Glomerular endothelial cell (primary cell): ENCODE measurements at places on chromosomes 1 and 21.
A peak's percentile ranks its signal among the peaks of the same experiment; 100 is the strongest.

DNA sequence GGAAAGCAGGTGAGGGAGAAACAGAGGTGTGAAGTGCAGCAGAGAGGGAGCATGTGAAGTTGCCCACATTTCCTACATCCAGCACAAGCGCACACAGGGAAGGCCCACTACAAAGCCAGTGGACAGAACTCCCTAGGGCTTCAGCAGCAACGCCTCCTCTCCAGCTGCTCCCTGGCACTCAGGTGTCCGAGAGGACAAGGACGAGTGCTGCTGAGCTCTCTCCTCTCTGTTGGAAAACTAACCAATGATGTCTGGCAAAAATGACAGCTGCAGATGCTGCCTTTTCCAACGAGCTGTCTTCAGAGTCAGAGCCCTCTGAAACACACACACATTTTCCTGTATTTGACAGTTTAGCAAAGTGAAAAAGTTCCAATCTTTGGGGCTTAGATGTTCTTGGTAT, 86.8 kb downstream of the HSF2BP start:
- DNase-seq, result no peak

DNA sequence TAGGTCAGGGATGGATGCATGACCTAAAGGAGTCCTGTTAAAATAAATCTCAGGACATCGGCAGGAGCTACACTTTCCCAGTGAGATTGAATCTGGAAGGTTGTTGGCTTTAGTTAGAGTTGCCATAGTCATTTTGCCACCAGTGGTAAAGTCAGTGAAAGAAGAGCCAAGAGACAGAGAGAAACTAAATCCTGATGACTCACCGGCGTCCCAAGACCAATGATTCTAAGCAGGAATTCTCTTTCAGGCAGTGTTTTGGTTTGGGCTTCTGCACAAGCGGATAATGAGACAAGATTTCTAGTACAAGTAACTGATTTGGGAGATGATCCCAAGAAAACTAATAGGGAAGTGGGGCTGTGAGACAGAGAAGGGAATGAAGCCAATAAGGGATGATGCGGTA, 88.8 kb upstream of the ETS2 start:
- DNase-seq, result no peak

DNA sequence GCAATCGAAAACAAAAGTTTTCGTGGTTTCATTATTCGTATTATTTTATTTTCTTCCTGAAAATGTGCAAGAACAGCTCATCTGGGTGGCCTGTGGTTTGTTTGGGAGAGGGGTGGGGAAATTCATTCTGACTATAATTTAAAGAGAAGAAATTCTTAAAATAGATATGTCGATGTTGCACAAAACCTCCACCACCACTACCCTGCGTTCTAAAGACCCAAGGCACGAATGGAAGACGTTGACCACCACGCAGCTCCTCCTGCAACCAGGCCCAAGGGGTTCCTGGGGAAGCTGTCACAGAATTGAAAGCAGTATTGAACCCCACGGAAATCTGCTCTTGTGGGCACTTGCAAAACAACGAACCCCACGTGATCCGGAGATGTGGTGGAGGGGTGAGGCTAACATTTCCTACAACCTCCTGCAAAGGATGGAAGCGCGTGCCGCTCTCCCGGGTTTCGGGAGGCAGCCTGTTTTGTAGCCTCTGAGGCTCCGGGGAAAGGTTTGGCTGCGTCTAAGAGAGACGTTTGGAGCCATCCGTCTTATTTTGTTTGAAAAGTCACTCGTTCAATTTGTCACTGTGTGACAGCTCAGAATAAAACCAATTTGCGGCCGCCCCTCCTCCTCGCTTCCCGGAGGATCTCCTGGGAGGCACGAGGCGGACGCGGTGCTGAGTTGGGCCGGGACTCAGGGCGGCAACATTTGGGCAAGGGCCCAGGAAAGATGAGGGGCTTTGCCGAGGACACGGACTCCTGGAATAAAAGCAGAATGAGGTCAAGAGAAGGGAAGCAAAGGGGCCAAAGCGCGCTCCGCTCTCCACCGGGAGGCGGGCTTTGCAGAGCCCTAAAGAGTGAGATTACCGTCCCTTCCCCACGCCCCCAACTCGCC, 810 bp upstream of the HLX start:
- no peak for DNase-seq

GRCh38 chr1:3389093-3389833, 65.2 kb upstream of the ARHGEF16 start:
- no peak for DNase-seq

- no peak for DNase-seq
These were observed 5.9 kb downstream of the SSBP3 start for GRCh38 chr1:54400329-54400728.

- DNase-seq, result no peak
These were observed 5.7 kb upstream of the CAP1 start for GRCh38 chr1:40034869-40035268.

DNA sequence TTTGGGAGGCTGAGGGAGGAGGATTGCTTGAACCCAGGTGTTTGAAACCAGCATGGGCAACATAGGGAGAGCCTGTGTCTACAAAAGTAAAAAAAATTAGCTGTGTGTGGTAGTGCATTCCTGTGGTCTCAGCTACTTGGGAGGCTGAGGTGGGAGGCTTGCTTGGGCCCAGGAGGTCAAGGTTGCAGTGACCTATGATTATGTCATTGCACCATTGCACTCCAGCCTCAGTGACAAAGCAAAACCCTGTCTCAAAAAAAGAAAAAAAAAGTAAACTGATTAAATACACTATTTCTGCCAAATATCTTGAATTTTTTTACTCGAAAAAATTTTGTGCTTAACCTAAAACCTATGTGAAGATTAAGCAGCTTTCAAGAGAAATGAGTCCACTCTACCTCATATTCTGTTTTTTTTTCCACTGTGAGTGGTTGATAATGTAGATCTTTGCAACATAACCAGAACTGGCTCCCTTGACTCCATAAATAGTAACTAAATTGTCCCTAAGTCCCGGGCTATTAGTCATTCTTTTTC, 19.4 kb upstream of the ZNF281 start:
- no peak for DNase-seq

DNA sequence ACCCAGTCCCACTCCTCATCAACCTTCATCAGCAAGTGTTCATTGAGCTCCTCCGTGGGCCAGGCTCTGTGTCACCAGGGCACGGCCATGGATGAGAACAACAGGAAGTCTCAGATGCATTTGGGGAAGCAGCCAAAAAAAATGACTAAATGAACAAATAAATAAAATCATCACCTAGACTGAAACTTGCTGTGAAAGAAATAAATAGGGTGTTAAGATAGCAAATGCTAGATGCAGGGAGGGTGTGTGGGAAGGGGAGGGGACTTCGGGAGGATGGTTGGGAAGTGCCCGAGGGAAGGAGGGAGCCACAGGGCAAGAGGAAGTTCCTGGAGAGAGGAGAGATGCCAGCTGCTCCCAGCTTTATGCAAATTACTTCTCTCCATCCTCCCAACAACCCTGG, 696.7 kb downstream of the PTPRU start:
- DNase-seq, result no peak

DNA sequence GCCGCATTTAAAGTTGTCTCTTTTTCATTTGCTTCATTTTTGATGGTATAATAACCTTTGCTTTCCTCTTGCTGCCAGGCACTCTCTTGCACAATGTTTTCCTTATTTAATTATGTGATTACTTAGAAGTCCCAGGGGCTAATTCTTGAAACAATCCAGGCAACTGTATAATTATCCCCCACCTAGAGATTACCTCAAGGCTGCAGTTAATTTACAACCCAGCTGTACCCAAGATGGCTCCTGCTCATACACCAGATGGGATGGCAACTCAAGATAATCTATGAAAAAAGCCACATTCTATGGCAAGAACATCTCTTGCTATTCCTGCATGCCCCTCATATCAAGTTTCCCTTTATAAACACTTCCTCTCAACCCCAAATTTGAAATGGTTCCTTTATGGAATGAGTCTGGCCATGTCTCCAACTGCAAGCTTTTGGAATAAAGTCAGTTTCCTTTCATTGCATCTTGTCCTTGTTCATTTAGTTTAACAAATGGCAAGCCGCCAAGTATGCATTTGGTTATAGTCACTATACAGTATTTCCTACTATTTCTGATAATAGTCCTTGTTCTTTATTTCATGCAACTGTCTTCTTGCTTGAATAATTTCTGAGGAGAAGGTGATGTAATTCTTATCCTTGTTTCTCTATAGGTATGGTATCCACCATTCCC, 1042.6 kb downstream of the PLA2G4A start:
- DNase-seq, result no peak

DNA sequence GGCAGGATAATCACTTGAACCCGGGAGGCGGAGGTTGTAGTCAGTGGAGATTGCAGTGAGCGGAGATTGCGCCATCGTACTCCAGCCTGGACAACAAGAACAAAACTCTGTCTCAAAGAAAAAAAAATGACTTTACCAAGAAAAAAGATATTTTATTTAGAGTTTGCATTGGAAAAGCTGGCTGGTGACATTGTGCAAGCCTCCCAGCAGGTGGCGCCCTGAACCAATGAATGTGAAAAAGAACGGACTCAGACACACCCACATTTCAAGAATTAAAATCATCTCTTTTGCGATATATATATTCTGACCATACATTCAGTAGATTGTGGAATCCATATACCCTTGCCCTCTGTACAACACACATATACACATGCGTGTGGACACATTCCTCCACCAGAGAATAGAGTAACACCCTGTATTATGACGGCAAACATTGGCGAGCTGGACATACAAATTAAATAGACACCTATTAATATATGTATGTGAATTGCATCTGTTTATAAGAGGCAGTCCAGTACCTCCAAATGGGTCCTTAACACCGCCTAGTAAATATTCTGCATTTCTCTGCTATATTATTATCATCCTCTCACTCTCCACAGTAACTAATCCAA, 39.0 kb upstream of the CADM3 start:
- DNase-seq, result peak; percentile 34

- DNase-seq, result no peak
These were observed 38.7 kb downstream of the TRIM62 start for GRCh38 chr1:33143176-33143575.

DNA sequence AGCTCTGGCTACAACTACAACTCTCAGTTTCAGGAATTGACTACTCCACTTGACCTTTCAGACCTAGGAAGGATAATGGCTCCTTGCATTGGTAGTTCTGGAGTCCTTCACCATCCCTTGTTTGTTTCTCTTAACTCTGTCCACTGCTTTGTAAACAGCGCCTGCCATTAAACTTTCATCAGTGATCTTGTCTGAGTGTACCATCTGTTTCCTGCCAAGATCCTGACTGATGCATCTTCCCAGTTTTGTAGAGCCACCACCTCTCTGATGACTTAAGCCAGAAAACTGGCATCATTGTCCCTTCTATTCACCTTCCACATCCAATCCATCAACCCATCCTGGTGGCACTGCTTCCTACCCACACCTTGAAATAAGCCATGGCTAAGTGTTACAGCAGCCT, 15.2 kb downstream of the MAP10 start:
- no peak for DNase-seq

GRCh38 chr1:98389809-98390208, 271.7 kb upstream of the SNX7 start:
- no peak for DNase-seq

DNA sequence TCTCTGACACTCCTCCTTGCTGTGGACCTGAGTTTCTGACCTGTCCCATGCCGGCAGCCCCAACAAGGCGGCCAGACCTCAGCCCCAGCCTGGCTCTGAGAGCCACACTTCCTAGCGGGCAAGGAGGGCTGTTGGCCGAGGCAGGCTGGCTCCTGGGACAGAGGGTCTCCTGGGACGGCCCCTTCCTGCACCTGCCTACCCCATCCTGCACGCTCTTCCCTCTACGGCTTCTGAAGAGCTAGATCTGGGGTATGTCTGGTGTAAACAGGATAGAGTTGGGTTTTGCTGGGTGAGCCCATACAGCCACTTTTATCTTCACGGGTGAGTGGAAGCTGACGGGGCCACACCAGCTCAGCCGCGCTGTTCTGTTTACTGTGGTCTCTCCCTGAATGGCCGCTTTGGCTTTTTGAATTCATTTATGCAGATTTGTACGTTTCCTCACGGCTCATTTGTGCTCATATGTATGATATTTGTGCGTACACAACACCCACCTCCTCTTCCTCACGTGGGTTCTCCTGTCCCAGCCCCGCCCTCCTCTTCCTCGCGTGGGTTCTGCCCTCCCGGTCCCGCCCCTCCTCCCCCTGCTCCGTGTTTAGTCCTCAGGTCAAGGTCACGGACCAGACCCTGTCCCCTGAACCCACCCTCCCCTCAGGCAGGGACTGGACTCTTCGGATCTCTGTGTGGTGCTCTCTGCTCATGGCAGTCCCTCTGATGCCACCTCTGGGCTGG, 34.7 kb upstream of the POFUT2 start:
- DNase-seq, result no peak

DNA sequence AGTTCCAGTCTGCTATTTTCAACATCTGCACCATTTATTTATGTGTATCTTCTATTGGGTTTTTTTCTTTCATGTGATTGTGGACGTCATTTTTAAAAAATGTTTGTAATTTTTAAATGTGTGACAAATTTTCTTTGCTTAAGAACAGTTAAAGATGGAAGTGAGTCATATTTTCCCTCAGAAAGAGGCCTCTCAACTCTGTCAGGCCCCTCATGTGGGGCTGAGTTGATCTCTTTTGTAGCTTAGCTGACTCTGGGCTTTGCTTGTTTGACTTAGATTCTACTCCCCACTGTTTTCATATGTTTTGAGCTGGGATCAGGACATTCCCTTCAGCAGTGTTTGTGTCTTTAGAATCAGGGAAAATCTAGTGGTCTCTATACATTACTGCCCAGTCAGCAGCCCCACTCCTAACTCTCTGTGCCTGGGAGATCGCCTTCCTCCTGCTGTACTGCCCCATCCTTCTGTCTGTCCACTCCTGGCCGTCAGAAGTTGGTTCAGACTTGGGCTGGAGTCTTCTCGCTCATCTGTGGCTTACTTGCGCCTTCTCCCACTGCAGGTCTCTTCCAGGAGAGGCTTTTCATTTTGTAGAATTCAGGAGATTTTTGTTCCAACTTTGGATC, 137.4 kb downstream of the DYRK1A start:
- peak; percentile 50 for DNase-seq

DNA sequence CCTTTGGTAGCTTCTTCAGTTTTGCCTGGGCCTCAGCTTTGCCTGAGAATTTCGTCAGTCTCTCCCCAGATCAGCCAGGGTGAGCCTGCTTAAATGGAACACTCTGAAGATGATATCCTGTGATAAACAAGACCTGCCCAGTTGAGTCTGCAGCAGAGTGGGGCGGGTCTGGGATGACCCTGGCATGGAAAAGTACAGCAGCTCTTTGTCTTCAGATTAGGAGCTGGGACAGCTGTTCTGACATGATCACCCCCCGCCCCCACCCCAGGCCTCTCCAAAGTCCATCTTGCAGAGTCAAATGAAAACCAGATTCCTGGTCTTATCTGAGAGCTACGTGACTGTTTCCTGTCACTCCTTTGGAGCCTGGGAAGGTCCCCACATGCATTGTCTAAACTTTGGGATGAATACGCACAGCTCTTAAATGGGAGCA, 2.2 kb upstream of the TMEM51 start:
- no peak for DNase-seq

GRCh38 chr1:231177936-231178335, 16.1 kb downstream of the TRIM67 start:
- no peak for DNase-seq

DNA sequence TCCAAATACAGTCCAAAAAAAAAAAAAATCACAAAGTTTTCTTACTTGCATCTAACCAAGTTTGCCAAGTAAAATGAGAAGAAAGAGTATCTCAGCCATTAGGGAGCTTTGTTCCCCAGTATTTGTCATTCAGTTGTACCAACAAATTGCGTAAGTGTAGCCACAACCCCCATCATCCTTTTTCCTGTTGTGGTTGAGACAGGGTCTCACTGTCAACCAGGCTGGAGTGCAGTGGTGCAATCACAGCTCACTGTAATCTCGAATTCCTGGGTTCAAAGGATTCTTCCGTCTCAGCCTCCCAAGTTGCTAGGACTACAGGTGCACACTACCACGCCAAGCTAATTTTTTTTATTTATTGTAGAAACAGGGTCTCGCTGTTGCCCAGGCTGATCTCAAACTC, 9.5 kb downstream of the STX6 start:
- no peak for DNase-seq

- DNase-seq, result no peak
These were observed 58.7 kb upstream of the STUM start for GRCh38 chr1:226489718-226490425.
